ENCODE measurements at places on chromosomes 13 and 19.

- no peak for DNase-seq
Measured at GRCh38 chr13:113788413-113789135, 29.5 kb downstream of the TMEM255B start.

GRCh38 chr13:72998012-72998411, 60.8 kb upstream of the KLF5 start:
- no peak for DNase-seq

DNA sequence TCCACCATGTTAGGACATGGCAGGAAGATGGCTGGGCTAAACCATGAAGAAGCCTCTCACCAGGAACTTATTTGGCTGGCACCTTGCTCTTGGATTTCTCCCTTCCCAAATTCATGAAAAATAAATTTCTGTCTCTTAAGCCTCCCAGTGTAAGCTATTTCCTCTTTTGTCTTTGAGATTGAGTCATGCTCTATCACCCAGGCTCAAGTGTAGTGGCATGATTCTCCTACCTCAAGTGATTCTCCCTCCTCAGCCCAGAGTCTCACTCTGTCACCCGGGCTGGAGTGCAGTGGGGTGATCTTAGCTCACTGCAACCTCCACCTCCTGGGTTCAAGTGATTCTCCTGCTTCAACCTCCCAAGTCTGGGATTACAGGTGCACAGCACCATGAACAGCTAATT, 12.6 kb downstream of the ZNF888 start:
- no peak for DNase-seq

- no peak for DNase-seq
Measured at GRCh38 chr13:66835040-66835628, 395.0 kb downstream of the PCDH9 start.

- no peak for DNase-seq
Measured at GRCh38 chr19:13842291-13843103, 34.4 kb upstream of the NANOS3 start.

- no peak for DNase-seq
Measured at GRCh38 chr13:107102676-107103075, 534.7 kb upstream of the ARGLU1 start.

DNA sequence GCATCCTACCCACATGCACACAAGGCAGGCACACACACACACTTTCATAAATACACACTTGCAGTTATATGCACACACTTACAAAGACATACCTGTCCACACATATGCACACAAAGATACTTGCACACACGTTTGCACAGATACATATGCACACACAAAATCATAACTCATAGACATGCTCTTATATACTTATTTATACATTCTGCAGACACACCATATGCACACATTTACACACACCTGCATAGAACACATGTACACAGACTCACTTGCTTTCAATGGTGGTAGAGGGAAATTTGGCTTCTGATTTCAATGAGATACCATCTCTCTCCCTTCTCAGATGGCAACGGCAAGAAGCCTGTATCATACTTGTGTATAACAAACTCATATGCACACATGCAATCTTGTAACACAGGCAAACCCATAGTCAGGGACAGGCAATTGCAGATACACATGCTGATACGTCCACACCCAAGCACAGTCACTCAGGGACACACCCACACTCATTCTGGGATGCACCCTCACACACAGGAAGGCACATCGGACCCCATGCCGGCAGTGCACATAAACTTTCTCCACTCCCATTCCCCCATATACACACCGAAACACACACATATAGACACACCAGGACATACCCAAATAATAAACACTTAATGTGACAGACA, 24.7 kb downstream of the OLFM2 start:
- DNase-seq, result no peak

GRCh38 chr19:12346896-12347295, 13.5 kb upstream of the ZNF563 start:
- no peak for DNase-seq

DNA sequence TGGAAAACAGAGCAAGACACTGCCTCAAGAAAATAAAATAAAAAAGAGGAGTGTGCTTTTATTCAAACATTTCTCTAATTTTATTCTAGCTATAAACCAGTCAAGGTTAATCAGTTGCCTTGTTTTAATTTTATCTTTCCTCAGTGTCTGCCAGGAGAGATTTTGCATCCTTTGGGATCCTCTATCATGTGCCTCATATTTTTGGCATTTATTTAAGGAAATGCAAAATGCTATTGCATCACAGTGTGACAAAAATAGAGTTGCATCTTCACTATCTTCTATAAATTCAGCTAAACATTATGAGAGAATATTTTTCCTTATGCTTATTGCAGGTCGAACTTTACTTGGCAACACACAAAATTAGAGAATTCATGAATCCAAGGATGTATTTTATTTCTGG, 639.0 kb upstream of the KLF12 start:
- DNase-seq, result no peak

DNA sequence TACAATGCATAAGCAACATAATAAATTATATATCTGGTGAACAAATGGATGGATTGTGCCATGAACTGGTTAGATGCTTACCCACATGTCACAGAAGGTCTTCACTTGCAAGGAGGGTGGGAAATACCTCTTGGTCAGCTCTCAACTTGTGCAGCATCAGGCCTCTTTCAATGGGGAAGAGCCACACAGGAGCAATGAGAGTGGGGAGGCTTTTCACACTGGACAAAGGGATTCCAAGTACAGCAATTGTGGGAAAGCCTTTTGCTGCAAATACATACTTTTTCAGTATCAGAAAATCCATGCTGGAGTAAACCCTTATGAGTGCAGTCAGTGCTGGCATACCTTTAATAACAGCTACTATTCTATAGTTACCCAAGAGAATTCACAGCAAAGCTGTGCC, 11.8 kb upstream of the ZNF543 start:
- no peak for DNase-seq

DNA sequence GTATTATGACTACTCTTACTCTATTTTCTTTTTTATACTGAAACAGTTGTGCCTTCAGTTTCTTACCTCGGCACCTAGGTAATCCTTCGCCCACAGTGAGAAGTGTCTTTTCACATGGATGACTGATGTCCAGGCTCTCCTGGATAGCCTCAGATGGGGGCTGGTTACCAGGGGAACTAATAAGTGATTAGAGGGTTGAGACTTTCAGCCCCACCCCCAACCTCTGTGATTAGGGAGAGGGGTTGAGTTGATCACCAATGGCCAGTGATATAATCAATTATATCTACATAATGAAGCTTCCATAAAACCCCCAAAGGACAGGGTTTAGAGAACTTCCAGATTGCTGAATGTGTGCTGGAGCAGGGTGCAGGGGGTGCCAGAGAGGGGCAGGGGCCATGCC, 43.0 kb upstream of the GPR183 start:
- no peak for DNase-seq

GRCh38 chr13:43584751-43585150, 202.0 kb downstream of the ENOX1 start:
- DNase-seq, result no peak

- DNase-seq, result no peak
Measured at GRCh38 chr13:100179276-100179675, 90.4 kb downstream of the PCCA start.

DNA sequence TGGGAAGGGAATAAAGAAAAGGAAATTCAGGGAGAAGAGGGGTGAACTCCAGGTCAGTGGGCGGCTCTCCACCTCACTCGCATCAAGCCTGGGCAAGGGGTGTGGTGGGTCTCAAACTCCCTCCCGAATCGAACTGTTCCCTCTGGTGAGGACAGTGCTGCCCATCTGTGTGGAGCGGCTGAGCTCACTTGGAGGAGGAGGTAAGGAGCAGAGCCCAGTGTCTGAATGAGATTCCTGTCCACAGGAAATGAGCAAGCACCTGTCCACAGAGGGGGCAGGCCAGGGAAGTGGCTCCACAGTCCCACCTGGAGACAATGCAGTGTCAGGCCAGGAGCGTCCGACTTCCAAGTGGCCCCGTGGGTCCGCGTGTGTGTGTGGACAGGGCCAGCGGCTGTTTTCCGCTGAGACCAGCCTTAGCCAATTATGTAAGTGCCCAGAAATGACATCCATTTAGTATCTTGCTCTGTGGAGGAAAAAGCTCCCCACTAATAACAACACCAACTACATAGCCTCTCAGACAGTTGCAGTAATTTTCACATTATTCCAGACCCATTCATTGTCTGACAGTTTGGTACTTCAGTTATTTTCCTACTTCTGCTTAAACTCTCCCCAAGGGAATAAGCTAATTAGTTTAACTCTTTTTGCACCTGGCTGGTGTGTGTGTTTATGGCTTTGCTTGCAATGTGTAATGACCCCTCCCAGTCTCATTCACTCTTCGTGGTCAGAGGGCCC, 114.6 kb downstream of the SOX1 start:
- no peak for DNase-seq

GRCh38 chr19:44666852-44667556, 4.3 kb upstream of the CEACAM19 start:
- DNase-seq, result no peak

GRCh38 chr13:103618151-103618550, 551.9 kb upstream of the SLC10A2 start:
- DNase-seq, result no peak

Measured in stimulated activated CD4-positive, alpha-beta T cell treated with anti-CD3 and anti-CD28 coated beads, Interleukin-4, amount 100 ng/mL, for 48 hours (primary cell).